ENCODE measurements at places on chromosomes 2 and 18.
A peak's percentile ranks its signal among the peaks of the same experiment; 100 is the strongest.

DNA sequence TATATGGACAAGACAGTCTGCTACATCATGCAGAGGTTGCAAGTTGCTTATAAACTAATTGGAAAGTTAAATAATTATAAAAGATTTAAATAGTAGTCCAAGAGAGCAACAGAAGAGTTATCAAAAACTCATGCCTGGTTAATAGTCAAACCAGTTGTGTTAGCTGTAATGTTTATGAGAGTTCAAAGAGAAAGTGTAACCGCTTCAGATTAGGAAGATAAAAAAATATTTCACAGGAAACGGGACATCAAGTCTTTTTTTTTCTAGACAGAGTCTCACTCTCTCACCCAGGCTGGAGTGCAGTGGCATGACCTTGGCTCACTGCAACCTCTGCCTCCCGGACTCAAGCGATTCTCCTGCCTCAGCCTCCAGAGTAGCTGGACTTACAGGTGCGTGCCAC lies 34.6 kb upstream of the RNF125 start:
- H3K27ac ChIP-seq: no peak overlapping the region
- no peaks in the 10 kb centered on the region for H3K27me3 ChIP-seq
- H3K4me3 ChIP-seq: no peak overlapping the region

- no peak for DNase-seq
- no peak overlapping the region for H3K27ac ChIP-seq
- no peaks in the 10 kb centered on the region for H3K27me3 ChIP-seq
Measured at GRCh38 chr2:15825276-15825980, 114.9 kb upstream of the MYCN start.

- H3K27me3 ChIP-seq: no peaks in the 10 kb centered on the region
- no peak overlapping the region for H3K4me3 ChIP-seq
- H3K27ac ChIP-seq: no peak overlapping the region
- H3K4me1 ChIP-seq: peaks cover 29% of the 10 kb centered on the region
Measured at GRCh38 chr2:195445639-195446038, 211.4 kb upstream of the SLC39A10 start.

DNA sequence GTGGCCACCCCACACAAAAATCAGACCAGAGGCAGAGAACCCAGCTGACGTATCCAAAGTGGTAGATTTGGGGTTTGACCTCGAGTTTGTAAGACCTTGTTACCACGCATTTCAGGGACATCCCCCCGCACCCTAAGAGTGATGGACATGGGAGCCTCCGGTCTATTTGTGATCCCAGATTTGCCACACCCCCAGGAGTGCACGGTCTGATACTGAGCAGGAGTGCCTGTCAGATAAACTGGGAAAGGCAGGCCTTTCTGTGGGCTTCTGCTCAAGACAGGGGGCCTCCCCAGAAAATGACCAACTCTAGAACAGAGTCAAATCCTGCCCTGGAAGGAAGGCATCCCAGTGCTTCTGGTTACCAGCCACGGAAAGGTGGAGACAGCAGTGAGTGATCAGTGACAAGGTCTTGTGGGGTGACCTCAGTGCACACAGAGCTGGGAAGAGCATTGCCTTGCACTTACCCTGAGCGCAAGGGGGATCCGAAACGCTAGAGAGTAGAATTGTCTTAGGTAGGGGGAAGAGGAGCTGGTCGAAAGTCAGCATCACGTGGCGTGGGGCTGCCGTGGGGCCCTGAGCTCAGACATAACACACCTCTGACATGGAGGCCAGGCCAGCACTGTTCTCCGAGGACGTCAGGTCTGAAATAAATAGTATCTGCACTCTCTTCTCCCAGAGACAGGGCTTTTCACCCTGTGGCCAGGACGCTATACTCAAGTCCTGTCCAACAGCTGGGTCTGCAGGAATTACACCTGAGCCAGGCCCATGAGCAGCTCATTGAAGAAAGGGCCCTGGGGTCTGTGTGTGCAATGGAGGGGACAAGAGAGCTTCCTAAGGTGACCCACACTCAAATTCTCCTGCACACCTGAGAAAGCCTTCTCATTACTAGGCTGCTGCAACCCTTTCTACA lies 242.4 kb upstream of the SALL3 start:
- no peak overlapping the region for H3K4me3 ChIP-seq
- DNase-seq: no peak
- no peak overlapping the region for H3K27ac ChIP-seq
- no peaks in the 10 kb centered on the region for H3K36me3 ChIP-seq
- H3K4me1 ChIP-seq: no peaks in the 10 kb centered on the region

- no peaks in the 10 kb centered on the region for H3K27me3 ChIP-seq
- no peak overlapping the region for H3K4me3 ChIP-seq
- no peaks in the 10 kb centered on the region for H3K36me3 ChIP-seq
- DNase-seq: no peak
Measured at GRCh38 chr2:187429989-187430388, 18.1 kb downstream of the CALCRL start.

DNA sequence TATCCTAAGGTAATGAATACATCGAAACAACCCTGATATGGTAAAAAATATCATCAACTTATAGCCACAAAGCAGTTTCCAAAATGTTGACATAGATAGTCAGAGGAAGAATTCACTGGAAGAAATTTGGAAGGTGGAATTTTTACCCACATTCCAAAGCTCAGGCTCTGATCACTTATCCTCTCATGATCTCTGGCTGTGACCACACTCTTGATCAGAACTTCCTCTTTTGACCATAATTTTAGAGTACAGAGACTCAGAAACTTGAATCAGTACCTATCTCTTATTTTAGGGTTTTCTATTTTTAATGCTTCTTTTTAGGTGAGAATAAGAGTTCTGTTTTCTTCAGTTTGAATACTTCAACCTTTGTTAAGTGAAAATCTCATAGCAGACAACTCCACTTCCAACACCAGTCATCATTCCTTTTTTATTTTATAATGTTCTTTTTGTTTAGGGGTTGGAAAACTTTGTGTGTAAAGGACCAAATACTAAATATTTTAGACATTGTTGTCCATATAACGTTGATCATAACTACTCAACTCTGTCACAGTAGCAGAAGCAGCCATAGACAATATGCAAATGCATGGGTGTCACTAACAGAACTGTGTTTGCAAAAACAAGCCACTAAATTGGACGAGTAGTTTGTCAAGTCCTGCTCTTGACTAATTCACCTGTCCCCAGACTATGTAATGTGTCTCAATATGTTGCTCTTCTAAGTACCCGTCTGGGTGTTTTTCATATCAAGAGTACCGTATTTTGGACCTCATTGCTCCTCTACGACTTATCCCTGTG lies 891.6 kb upstream of the CRIM1 start:
- no peaks in the 10 kb centered on the region for H3K36me3 ChIP-seq
- H3K4me3 ChIP-seq: no peak overlapping the region
- no peak overlapping the region for H3K27ac ChIP-seq
- no peaks in the 10 kb centered on the region for H3K4me1 ChIP-seq

DNA sequence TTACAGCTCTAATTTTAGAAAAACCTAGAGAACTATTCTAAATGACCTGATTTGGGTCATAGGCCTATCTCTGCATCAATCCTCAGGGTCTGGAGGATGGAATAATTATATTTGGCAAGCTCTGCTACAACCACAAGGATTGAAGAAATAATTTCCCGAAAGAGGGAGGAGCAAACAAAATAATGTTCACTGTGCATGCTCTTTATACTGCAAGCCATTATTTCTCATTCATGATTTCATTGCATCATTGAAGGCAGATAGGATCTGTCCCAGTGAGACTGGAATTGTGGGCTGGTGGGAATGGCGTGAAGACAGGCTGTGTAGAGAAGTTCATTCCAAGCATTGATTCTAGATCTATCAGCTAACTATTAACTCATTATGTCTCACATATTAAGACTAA lies 12.7 kb upstream of the MAPRE2 start:
- peaks cover 40% of the 10 kb centered on the region for H3K4me1 ChIP-seq
- no peaks in the 10 kb centered on the region for H3K36me3 ChIP-seq
- no peak for DNase-seq
- H3K4me3 ChIP-seq: no peak overlapping the region
- no peaks in the 10 kb centered on the region for H3K27me3 ChIP-seq

GRCh38 chr18:59517446-59518165 lies 158.5 kb upstream of the LMAN1 start:
- H3K4me1 ChIP-seq: no peaks in the 10 kb centered on the region
- peak; percentile 30 for DNase-seq
- no peak overlapping the region for H3K27ac ChIP-seq
- no peaks in the 10 kb centered on the region for H3K27me3 ChIP-seq
- H3K36me3 ChIP-seq: no peaks in the 10 kb centered on the region
- H3K4me3 ChIP-seq: no peak overlapping the region

- DNase-seq: no peak
- no peak overlapping the region for H3K4me3 ChIP-seq
- H3K27ac ChIP-seq: no peak overlapping the region
- no peaks in the 10 kb centered on the region for H3K4me1 ChIP-seq
Measured at GRCh38 chr2:27929916-27930486, 39.5 kb downstream of the BABAM2 start.

DNA sequence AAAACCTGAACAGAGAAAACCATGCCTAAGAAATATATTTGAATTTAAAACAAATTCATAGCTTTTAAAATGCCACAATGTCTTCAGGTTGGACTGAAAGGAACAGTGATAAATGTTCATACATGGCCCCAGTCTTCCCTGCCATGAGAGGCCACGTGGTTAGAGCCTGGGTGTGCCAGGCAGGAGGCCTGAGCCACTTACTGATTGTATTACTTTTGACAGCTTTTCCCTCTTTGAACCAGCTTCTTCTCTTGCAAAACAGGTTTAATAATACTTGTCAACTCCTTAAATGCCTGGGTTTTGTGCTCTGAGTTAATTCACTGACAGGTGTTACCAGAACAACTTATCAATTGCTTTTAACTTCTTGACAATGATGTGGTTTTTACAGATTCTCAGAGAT lies 27.0 kb downstream of the RBKS start:
- DNase-seq: no peak
- no peaks in the 10 kb centered on the region for H3K27me3 ChIP-seq
- no peak overlapping the region for H3K27ac ChIP-seq
- no peak overlapping the region for H3K4me3 ChIP-seq
- H3K4me1 ChIP-seq: no peaks in the 10 kb centered on the region

GRCh38 chr2:44638649-44639048 lies 276.9 kb downstream of the CAMKMT start:
- H3K27me3 ChIP-seq: no peaks in the 10 kb centered on the region
- no peak overlapping the region for H3K27ac ChIP-seq
- H3K4me3 ChIP-seq: no peak overlapping the region
- no peaks in the 10 kb centered on the region for H3K4me1 ChIP-seq

- H3K36me3 ChIP-seq: no peaks in the 10 kb centered on the region
- no peaks in the 10 kb centered on the region for H3K4me1 ChIP-seq
- no peak overlapping the region for H3K4me3 ChIP-seq
- no peaks in the 10 kb centered on the region for H3K27me3 ChIP-seq
Measured at GRCh38 chr2:204920776-204921175, 375.5 kb downstream of the PARD3B start.

GRCh38 chr2:41928526-41928925 lies 119.3 kb upstream of the PKDCC start:
- DNase-seq: no peak
- no peak overlapping the region for H3K4me3 ChIP-seq
- peaks cover 9% of the 10 kb centered on the region for H3K27me3 ChIP-seq
- H3K4me1 ChIP-seq: no peaks in the 10 kb centered on the region
- no peaks in the 10 kb centered on the region for H3K36me3 ChIP-seq
- no peak overlapping the region for H3K27ac ChIP-seq
